Fibroblast of villous mesenchyme (primary cell): ENCODE measurements at places on chromosomes 7 and 10.
A peak's percentile ranks its signal among the peaks of the same experiment; 100 is the strongest.

DNA sequence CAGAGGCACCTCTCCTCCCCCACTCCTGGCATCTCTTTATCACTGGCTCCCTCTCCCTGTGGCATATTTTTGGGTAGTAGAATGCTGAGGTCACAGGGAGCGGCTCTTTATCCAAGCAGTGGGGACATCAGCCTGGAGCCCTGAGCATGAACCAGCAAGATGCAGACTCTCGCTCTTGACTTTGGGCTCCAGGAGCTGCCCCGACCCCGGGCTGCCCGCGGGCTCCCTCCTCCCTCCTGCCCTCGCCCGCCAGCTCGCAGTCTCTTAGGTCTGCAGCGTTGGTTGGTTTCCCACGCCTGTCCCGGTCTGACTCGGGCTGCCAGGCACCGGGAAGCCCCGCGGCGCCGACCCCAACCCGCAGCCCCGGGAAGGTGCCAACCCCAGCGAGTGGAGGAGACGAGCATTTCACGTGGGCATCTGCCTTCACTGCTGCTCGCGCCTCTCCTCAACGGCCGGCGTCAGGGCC is 1.3 kb downstream of the INSYN2A start:
- no peak for DNase-seq

DNA sequence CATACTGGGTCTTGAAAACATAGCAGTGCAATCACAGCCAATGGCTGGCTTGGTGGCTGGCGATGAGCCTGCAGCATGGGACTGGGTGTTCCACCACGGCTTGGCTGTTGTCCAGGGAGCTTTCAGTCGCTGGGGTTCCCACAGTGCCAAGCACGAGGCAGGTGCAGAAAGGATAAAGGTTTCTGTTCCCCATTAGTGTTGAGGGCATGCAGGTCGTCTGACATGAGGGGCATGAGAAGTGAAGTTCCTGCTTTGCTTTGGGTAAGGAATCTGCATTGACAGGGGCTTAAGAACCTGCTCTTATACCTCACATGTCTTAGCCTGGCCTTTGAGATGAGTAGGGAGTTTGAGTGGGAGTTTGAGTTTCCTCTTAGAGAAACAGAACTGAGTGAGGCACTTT is 9.0 kb upstream of the CFTR start:
- DNase-seq = no peak

- no peak for DNase-seq
These were observed 71.6 kb upstream of the ZPBP start for GRCh38 chr7:50164559-50165170.

DNA sequence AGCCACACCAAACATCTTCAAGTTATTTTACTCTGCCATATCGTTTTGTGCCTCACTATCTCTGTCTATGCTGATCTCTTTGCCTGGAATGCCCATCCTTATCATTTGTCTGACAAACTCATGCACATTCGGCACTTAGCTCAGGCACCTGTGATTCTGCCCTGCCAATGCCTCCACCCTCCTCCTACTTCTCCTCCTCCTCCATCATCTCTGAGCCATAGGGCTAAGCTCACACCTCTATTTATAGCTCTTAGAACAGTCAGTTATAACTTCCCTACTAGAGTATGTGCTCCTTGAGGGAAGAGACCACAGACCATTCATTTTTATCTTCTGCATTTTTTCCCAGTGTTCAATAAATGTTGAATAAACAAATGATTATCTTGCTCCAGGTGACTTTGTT is 51.2 kb upstream of the CDK13 start:
- no peak for DNase-seq

- no peak for DNase-seq
These were observed 229.0 kb downstream of the BICC1 start for GRCh38 chr10:58741673-58742072.

DNA sequence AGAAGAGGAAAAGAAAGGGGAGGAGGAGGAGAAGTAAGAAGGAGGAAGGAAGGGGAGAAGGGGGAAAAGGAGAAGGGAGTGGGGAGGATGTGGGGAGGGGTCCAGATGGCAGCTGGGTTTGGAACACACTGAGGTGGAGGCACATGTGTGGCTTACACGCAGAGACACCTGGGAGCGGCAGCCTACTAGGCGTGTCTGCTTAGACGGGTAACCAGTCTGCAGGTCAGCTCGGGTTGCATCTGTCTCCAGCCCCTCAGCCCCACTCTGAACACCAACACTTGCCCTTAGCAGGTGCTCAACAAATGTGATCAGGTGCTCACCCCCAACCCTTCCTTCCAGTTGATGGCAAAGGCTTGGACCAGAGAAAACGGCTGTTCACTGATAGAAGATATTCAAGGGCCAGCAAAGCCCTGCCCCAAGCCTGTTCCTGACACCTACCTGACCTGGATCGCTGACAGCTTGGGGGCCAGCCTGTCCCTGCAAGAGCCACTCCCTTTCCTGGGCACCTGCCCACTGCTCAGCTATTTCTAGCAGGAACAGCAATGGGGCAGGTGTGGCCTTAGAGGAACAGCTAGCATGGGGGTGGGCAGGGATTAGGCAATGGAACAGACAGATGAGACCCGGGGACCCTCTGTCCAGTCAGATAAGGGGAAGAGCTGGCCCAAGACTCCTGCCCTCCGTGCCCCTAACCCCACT is 70.5 kb downstream of the SH3PXD2A start:
- no peak for DNase-seq

DNA sequence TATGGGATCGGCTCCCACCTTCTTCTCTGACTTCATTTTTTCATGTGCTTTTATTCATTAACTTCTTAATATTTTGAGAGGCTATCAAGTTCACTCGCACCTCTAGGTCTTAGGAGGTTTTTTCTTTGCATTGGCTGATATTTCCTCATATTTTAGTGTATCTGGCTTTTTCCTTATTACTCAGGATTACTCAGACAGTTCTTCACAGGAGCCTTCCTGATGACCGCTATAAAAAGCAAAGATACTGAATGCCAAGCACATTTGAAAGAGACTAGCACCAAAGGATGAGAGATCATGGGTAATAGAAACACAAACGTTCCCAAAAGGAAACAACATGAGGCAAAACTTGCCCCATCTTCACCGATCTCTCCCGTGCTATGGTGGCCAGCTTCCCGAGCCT is 409.2 kb upstream of the KLF6 start:
- DNase-seq = no peak

DNA sequence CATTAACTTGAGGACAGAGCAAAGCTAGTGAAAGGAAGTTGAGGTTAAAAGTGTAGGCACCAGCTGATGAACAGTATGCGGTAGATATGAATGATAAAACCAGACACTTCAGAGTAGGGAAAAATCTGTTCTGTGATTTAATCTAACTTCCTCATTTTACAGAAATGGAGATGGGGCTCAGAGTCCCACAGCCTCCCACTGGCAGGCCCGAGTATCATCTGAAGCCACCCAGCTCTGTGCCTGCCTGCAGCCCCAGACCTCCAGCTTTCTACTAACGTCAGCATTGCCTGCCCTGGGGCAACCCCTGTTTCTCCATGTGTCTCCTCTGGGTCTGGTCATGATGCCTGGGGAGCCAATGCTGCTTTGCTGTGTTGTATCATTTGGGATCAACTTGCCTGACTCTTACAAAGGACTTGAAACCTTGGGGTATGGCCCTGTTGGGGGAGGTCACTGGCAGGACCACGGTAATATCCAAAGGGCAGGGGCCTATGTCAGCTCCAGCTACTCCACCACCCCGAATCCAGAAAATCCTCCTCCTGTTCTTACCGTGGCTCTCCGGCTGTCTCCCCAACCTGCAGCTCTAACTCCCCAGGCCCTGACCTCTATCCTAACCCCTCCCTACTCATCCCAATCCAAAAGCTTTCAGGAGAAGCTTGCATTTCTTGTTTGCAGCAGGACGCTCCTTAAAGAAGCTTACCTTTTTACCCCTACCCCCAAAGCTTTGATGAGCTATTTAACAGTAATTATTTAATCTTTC is 56.2 kb upstream of the NPY start:
- no peak for DNase-seq

GRCh38 chr10:43126759-43127424 is 11.4 kb upstream of the CSGALNACT2 start:
- no peak for DNase-seq

DNA sequence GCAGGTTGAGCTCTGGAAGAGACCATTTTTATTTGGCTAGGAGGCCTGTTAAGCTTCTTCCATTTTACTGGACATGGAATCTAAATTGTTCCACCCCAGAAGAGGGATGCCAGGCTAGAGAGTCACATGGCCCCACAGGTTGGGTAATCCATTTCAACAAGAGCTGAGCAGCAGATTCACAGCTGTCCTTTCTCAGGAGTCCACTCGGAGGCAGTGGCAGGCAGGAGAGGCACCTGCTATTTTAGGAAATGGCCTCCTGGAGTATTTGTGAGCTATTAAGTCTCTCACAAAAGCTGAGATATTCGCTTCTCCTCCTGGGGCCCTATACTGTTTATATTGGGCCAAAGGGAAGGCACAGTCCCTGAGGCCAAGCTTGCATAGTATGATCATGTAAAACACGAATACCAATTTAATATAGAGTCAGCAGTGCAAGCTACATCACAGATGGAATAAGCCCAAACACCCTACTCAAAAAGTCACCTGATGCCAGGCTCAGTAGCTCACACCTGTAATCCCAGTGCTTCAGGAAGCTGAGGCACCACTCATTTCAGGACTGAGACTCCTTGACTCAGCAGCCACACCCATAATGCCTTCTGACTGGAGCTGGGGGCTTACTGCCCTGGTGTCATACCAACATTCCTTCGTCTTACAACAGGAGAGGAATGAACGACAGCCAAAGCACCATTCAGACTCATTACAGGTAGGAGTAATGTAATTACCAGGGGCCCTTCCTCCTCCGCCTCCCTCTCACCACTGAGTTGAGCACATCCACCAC is 124.1 kb downstream of the LMBR1 start:
- no peak for DNase-seq

- no peak for DNase-seq
These were observed 556.2 kb upstream of the FZD8 start for GRCh38 chr10:36198322-36198721.

DNA sequence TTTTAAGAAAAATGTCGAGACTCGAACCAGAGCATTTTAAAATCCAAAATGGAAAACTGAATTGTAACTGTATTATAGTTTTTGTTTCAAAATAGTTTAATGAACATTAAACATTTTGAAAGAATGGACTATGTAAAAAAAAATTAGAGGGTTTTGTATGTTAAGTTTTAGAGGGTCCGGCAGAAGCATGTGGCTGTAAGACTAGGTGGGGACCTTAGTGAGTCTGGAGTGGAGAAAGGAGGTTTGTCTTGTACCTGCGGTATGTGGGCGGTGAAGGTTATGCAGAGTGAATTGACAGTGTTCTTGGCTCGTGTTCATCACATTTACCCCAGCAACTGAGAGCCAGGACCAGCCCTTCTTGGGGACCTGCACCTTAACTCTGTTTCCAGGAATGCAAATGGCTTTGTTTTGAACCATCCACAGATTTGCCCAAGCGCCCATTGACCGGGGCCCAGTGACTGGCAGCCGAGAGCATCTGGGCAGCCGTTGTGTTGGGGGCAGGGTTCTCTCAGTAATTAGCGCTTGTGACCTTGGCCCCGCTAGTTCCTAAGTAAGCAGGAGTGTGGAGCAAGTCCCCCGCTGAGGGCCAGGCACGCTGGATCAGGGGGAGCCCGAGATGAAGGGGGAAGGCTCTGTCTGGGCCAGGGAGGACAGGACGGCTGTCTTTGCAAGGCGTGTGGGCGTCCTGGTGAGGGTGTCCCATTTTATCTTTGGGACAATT is 1.4 kb upstream of the KLF6 start:
- no peak for DNase-seq

DNA sequence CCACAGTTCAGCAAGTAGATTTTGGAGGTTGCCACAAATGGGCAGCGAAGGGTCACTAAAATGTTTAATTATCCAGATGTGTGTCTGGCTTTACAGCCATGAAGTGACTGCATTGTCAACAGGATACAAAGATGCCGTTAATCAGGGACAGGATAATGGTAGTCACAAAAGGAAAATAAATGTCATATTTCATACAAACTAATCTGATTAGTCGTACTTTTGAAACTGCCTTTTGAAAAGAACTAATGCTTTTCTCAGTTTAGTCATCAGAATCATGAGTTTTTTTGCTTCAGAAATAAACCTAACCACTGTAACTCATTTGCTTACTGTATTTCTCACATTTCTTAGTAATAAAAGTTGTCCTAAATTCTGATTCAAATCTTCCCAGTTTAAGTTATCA is 22.2 kb upstream of the WNT16 start:
- DNase-seq = no peak

GRCh38 chr7:48637382-48637781 is 287.0 kb upstream of the CDC14C start:
- no peak for DNase-seq

DNA sequence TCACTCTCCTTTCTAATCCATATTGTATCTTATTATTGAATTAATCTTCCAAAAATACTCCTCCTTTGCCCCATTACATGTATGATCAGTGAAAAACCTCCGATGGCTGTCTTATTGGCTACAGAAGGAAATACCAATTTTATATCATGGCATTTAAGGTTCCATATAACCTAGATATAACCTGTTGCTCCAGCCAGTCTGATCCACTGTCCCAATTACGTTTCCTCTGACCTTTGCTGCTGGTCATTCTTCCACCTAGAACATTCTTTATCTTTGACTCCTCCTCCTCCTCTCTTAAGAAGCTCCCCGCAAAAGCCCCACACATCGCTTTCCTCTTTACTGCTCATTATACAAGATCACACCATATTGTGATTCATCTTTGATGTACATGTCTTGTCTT is 161.5 kb downstream of the RNLS start:
- DNase-seq = no peak

DNA sequence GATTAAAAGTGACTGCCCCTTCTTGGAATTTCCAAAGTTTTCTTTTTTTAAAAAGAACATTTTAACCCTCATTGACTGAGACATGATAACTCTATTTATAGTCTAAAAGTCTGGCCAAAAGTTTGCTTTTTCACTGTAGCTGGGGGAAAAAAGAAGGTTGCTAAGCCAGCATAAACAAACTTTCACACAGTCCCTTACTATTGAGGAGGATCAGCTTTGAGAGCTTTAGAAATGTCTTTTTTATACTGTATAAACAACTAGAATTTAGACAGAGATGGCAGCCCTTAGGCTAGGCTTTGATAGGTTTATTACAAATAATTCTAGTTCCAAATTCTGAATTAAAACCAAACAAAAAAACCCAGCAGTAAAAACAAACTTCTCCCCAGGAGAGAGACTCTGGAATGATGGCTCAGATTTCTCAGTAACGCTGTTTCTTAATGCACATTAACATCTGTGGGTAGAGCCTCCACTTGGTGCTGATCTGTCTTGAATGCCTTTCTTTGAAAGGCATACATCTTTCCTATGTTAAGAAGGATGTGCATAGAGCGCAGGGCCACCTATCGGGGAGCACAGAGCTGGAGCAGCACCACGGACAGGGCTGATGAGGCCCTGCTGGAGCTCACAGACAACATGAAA is 100.9 kb upstream of the PDLIM1 start:
- DNase-seq = peak; percentile 42

- no peak for DNase-seq
These were observed 33.3 kb downstream of the OR13A1 start for GRCh38 chr10:45282061-45282460.

- DNase-seq = peak; percentile 46
These were observed 72.0 kb downstream of the KAT6B start for GRCh38 chr10:74898201-74898976.

GRCh38 chr10:29142516-29143314 is 146.2 kb upstream of the LYZL1 start:
- no peak for DNase-seq
